ENCODE measurements at places on chromosomes 7 and 10.

DNA sequence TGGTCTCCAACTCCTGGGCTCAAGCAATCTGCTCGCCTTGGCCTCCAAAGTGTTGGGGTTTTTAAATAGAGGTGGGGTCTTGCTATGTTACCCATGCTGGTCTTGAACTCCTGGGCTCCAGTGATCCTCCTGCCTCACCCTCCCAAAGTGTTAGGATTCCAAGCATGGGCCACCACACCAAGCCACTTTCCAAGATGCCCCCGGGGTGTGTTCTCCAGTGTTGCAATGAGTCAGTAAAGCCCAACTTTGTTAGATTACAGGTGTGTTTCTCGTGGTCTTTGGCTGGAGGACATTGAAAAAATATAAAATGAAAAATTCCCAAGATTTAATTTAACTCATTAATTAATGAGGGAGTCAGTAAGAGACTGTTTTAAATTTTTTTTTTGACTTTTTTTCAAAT is 29.2 kb downstream of the TACR2 start:
- no peak for DNase-seq

- no peak for DNase-seq
These were observed 83.6 kb upstream of the ABI1 start for GRCh38 chr10:26944261-26944882.

GRCh38 chr7:25305831-25306230 is 77.5 kb upstream of the NPVF start:
- DNase-seq, result peak; percentile 24

GRCh38 chr7:127819975-127820731 is 168.2 kb downstream of the SND1 start:
- DNase-seq, result peak; percentile 58

GRCh38 chr7:104956753-104957450 is 57.1 kb upstream of the KMT2E start:
- peak; percentile 89 for DNase-seq

DNA sequence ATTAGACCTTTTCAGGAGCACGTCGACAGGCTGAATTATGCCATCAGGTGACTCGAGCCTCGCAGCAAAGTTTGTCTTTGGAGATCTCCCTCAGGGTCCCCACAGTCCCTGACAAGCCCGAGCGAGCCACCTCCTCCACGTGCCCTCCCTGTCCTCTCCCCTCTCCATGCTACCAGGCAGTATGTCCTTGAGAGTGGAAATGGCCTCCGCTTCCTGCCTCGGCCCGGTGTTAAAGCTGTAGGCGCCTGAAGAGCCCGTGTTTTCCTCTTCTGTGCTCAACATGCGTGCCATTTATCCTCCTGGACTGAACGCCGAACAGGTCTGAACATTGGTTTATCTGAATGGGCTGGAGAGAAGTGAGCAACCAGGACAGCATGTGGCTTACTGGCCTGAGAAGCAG is 82.6 kb downstream of the GPR26 start:
- DNase-seq, result no peak

DNA sequence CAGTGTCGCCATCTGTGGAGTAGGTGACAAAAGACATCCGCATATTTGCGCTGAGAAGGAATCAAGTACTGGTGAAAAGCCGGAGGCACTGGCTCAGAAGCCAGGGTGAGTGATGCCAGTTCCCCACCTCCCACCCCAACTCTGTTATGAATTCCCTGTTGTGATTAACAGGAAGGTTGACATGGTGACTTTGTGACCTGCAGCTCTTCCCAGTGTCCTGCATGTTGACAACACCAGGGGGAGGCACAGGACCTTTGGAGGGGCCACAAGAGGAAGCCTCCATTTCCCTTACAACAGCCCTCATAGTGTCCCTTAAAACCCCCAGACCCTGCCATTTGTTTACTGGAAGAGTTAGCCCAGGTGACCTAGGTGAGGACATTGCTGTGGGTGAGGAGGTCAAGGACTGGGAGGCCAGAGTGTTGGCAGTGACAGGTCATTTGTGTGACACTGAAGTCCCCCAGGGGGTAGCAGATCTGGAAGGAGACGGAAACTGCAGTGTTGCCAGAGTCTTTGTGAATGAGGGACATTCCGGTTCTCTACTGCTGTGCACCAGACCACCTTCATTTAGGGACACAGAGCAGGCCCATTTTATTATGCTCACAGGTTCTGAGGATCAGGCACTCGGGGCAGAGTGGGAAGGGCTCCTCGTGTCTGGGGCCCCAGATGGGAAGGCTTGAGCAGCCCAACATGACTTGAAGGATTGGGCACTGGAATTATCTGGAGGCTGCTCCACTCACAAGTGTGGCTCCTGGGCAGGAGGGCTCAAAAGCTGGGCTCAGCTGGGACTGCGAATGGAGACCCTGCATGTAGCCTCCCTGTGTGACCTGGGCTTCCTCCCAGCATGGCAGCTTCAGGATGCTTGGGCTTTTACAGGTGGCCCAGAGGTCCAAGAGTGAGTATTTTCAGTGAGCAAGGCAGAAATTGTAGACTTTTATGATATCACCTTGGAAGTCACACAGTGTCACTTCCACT is 13.0 kb upstream of the ANTXRL start:
- DNase-seq, result peak; percentile 34

DNA sequence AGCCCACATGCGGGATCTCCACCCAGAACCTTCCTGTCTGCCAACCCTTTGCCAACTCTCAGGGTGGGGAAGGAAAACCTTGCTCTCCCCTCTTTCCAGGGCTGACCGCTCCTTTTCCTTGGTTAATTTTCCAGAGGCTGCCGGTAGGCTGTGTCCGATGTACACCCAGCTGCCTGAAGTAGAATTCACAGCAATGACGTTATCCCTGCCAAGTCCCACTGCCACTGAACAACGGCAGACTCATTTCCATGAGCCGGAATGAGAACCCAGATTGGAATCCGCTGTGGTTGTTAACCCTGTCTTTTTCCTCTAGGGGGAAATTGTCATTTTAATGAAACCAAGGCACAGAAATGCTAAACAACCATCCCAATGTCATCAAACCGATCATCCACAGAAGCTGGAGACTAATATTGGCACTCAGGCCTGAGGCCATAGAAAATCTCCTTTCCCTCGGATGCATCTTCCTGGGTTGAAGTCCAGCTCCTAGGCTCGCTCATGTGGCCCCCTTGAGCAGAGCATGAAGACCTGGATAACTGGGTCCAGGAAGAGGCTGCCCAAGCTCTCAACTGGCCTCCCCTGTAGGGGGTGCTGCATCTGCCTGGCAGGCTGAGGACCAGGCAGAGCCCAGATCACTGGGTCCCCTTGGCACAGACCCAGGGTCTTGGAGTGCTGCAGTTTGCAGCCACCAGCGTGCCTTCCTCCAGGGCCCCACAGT is 30.4 kb downstream of the KLRG2 start:
- DNase-seq, result no peak

- DNase-seq, result no peak
These were observed 157.3 kb downstream of the PCLO start for GRCh38 chr7:83005410-83005809.

GRCh38 chr7:2680792-2681490 is 7.1 kb upstream of the AMZ1 start:
- peak; percentile 93 for DNase-seq

DNA sequence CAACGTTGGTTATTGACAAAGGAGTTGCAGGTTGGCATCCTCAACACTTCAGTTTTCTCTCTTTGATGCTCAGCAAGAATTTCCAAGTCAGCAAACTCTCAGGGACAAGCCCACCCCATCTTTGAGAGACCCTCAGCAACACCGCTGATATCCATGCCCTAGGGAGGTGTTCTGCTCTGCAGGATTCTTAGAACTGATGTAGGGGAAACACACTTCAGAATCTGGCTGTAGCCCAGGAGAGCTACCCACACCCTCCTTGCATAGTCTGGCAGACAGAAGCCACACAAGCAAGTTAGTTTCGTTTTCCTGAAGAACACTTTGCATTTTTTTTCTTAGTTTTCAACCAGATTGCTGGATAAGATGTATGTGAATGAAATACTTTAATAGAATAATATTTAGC is 822 bp downstream of the SAMD9L start:
- DNase-seq, result peak; percentile 73

- DNase-seq, result no peak
These were observed 72.4 kb upstream of the LOXL4 start for GRCh38 chr10:98340261-98340939.

DNA sequence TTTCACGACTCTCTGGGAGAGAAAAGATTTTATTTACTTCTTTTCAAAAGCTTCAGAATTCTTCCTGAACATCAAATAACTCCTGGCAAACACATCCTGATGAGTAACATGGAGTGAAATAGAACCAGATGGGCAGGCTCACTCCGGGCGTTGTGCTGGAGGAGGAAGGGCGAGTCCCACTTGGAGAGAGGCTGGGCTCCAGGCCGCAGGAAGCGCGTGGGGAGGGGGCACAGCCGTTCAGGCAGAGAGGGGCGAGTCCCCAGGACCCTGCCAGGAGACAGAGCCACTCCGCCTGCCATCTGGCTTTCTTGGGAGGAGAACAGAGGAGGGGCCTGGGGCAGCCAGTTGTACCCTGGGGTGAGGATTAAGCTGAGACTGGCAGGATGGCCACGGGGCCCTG is 265.9 kb upstream of the ZMIZ1 start:
- DNase-seq, result no peak

DNA sequence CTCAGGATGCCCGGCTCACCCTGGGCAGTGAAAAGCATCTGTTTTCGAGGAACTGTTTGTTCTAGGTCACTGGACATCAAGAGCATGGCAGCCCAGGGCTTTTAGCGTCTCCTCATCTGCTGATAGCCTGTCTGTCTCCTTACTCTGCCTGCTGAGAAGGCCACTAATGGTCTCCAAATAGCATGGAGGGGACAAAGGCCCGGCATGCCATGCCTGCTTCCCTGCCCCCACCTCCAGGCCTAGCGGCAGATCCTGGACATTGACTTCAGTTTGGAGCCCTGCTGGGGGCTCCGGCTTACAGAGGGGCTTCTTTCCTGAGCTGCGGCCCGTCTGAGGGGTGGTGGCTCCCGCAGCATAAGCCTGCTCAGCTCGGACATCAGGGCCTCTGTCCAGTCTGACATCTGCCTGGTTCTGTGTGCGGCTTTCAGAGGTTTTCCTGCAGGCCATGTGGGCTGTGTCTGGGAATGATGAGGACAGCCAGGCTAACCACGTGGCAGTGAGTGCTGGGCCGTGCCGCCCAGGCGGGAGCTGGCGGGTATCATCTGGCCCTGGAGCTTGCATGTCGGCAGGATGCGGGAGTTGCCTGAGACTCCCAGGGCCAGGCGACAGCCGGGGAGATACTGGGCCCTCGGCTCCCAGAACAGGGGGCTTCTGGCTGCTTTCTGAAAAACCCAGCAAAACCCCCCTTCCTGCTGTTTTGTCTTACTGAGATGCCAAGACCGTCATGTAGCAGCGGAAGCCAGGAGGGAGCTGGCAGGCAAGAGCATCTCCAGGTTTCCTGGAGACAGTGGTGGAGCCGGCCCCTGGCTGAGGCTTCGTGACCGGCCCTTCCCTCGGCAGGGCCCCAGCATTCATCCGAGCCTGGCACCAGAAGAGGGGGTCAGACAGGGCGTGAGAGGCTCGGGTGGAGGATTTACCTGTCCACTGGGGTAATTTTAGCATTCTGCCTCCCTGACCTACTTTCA is 9.2 kb downstream of the PFKFB3 start:
- no peak for DNase-seq

DNA sequence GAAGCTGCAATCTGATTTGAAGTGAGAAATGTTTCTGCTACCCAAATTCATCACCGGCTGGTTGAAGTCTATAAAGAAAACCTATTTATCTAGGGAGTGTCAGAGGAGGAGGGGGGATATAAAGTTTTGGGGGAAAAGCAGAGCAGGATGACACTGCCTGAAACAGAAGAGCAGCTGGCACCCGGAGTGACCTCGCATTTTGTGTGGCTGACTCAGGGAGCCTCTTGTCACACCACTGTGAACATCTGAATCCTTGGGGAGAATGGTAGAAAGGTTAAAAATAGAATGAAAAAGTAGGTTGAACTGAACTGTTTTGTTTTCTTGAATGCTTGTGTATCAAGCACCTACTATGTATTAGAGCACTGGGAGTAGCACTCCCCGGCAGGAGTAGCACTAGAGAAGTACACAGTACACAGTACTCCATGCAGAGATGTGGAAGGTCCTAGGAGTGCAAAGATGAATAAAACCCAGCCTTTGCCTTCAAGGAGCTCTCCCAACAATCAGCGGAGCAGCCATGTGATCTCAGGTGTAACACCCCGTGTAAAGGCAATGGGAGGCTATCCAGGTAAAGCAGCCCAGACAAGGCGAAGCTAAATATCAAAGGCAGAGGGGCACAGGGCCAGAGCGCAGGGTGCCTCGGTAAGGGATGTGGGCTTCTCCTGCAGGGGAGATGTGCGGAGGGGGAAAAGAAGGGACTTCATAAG is 13.5 kb downstream of the CRTAC1 start:
- no peak for DNase-seq

GRCh38 chr7:77199013-77199966 is at the start of gene FGL2:
Gene FGL2 (minus strand): TSS chr7:77199819. CDS start chr7:77199793, 26 bp downstream.
- peak; percentile 72 for DNase-seq

DNA sequence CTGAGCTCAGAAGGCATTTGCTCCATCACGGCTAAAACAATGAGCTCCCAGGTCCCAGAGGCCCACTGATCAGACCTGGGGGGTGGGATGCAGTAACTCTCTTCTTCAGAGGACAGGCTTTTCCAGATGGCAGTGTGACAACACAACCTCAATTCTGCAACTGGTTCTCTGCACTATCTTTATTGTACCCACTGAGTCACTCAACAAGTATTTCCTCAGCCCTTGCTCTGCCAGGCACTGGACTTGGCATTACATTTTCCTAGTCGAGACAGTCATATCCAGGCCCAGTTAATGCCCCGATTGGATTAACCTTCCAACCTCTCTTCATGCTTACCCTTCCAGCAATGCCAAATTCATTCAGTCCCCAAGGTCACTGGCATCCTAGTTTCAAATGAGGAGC is 72.6 kb downstream of the JAZF1 start:
- no peak for DNase-seq

GRCh38 chr10:126504063-126504760 is 115.9 kb upstream of the ADAM12 start:
- peak; percentile 63 for DNase-seq

DNA sequence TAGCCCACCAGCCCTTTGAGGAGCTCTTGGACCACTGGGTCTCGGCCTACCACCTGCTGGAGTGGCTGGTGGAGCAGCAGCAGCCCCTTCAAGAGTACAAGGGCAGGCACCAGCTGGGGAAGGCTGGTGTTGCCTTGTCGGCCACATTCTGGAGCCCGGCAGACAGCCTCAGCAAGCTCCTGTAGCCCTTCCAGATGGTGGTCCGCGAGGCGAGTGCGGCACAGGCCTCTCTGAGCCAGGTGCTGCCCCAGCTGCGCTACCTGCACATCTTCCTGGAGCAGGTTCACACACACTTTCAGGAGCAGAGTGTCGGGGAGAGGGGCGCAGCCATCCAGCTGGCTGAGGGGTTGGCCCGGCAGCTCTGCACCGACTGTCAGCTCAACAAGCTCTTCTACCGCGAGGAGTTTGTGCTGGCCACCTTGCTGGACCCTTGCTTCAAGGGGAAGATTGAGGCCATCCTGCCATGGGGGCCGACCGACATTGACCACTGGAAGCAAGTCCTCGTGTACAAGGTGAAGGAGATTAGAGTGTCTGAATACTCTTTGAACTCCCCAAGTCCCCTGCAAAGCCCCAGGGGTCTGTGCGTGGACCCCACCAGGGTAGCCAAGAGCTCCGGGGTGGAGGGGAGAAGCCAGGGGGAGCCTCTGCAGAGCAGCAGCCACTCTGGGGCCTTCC is 7.0 kb upstream of the ACTR3C start:
- no peak for DNase-seq

Data from suppressor macrophage treated with lipopolysaccharide for 1 hour (primary cell).